ENCODE measurements at places on chromosomes 3 and 15.

DNA sequence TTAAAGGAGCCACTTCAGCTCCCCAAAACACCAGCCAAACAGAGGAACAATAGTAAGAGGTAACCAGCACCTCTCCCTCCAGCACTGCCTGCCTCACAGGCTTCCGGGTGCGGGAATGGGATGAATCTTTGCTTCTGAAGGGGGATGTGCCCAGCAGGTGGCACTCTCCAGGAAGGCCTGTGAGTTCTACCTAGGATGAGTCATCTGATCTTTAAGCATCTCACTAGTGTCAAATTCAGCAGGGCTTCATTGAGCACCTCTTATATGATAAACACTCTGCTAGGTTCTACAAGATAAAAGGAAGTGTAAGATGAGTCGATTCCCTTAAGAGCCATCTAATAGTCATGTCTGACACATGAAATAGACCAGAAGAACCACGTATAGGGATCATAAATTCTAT lies 237.4 kb upstream of the UMPS start:
- no peak for DNase-seq

- no peak for DNase-seq
Observed at GRCh38 chr3:24258727-24259600, 235.7 kb downstream of the THRB start.

DNA sequence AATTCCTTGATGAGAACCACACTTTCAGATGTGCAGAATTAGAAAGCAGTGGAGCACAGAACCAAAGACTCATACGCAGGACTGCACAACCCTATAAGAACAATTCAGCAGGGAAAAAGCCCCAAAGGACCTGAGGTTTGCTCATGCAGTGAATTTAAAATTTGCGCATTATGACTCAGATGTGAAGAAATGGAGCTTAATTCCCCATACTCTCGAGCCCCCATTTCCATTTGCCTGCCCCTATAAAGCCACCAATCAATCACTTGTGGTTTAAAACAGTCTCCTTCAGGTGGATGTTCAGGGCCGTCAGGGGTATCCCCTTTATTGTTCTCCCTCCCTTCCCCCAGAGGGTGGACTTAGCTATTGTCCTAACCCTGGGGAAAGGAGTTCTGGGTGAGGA lies 221.2 kb downstream of the IGSF11 start:
- DNase-seq = no peak

- no peak for DNase-seq
Observed at GRCh38 chr3:196246612-196247308, 30.4 kb downstream of the SLC51A start.

All from activated naive CD4-positive, alpha-beta T cell (primary cell).